ENCODE measurements at places on chromosomes 1 and 21.

DNA sequence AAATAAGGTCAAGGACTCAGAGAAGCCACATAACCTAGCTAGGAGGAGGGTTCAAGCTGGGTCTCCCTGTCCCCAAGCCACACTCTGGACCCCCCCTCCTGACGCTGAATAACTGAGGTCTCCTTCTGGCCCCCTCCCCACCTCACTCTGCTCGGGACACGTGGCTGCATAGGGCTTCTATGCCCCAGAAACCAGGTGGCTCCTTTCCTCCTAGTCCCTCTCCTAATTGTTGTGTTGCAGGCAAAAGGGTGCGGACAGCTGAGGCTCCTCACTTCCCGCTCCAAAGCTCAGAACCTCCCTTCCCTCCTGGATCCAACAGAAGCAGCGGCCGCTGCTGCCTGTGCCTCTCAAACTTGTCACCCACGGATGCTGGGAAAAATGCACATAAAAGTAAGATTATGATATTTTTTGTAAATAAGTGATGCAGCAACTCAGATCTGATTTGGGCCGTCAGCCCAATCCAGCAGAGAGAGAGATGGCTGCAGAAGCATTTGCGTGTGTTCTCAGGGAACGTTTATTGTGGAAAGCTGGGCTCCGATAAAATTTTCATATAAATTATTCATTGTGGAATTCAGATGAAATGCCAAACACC lies 40.8 kb upstream of the C1orf174 start:
- DNase-seq = no peak

DNA sequence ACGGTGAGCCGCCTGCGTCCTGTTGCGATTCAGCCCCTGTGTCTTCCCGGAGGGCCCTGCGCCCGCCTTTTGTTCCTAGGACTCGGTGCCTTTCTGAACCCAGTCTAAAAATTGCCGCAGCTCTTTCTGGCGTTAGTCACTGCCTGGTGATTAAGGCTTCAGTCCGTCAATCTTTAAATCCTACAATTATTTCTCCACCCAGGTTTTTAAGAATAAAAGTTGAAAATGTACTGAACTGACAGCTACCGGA lies 16.2 kb upstream of the PDXK start:
- no peak for DNase-seq

DNA sequence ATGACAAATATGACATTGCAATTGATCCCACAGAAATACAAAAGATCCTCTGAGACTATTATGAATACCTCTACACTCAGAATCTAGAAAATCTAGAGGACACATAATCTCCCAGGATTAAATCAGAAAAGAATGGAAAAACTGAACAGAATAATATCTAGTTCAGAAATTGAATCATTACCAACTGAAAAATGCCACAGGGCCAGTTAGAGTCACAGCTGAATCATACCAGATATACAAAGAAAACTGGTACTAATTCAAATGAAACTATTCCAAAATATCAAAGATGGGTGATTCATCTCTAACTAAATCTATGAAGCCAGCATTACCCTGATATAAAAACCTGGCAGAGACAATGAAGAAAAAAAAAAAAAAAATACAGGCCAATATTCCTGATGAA lies 149.3 kb downstream of the BRINP3 start:
- no peak for DNase-seq

DNA sequence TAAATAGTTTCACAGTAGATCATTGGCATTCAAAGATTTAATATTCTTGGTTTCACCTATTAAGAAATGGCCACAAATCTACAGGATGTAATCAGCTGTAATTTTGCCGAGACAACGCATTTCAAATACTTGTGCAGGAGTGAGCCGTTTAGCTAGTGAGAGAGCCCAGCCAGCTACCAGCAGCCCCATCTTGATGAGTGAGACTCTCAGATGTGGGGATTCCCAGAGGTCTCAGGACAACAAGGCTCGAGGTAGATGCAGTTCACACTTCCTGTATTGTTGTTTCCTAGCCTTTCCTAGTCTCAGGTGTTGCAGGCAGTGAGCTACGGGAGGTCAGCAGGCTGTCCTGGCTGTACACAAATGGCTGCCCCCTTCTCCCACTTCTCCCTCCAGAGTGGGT lies 108.6 kb downstream of the PBX1 start:
- no peak for DNase-seq

DNA sequence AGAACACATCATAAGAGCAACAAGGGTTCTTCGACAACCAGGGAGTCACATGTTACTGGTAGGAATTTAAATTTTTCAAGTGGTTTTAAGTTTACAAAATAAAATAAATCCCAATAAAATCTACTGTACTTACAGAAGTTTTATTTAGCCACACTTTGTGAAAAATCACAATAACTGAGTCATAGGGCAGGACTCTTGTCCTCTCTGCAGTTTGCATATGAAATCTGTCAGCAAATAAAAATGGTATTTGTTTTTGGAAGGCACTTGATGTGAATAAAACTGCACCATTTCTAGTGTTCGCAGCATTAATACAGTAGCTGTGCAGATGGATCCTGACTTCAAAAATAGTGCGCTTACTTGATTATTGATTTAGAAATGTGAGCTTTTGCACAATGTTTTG lies 150.4 kb downstream of the LBR start:
- DNase-seq = no peak

DNA sequence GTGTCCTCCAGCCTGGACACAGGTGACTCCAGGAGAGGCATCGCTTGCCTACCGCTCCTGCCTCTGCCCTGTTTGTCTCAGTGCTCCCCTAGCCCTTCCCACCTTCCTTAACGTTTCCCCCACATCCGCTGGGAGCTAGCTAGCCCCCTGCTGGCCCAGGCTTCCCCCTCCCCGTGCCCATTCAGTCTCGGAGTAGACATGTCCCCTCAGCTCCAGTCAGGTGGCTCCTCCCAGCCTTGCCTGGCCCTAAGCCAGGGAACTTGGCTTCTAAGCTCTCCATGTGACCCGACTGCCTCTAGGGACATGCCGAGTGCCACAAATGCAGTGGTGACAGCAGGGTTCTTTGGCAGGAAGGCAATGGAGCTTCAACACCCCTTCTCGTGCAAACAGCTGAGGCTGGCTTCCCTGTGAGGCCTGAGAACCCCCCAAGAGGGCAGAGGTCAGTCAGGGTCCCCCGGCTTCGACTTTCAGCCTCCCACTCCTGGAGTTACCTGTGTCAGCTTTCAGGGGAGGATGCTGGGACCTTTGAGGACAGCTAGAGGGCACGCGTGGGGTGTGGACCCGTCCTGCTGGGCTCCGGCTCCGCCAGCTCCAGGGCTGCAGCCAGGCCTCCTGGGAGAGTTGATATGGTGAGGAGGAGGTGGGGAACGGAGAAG lies 16.2 kb downstream of the DRAXIN start:
- no peak for DNase-seq

- no peak for DNase-seq
Measured at GRCh38 chr1:85502171-85502570, 37.2 kb upstream of the DDAH1 start.

- DNase-seq = no peak
Measured at GRCh38 chr1:48371598-48371997, 100.4 kb downstream of the SPATA6 start.

- no peak for DNase-seq
Measured at GRCh38 chr1:164720440-164721227, 161.7 kb downstream of the PBX1 start.

GRCh38 chr21:46183910-46184624 lies at the start of gene SPATC1L:
SPATC1L (minus strand) TSS chr21:46184459; CDS start chr21:46182816, 1,643 bp downstream.
- DNase-seq = no peak

DNA sequence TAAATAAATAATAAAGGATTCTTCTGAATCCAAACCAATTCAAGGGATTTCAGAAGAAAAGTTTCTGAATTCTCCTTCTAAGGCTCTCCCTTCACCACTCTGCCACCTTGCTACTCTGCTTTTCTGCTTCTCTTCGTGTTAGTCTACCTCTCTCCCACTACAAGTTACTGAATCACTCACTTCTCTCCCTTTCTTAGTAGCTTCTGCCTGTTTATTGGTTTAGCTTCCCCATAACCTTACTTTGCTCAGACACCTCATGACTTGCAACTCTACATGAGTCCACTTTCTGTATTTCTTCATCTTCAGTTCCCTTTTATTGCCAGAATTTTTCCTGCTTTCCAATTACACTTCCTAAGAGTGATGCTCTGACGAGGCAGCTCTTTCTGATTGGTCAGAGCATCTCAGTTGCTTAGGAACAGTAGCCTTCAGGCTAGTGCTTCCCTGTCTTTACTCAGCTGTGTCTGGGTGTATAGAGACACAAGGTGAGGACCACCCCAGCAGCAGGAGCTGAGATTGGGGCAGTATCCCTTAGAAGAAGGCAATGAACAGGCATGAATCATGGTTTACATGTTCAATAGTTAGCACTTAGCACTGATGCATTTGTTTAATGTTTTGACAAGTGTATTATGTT lies 144.6 kb downstream of the SLC30A10 start:
- DNase-seq = no peak

DNA sequence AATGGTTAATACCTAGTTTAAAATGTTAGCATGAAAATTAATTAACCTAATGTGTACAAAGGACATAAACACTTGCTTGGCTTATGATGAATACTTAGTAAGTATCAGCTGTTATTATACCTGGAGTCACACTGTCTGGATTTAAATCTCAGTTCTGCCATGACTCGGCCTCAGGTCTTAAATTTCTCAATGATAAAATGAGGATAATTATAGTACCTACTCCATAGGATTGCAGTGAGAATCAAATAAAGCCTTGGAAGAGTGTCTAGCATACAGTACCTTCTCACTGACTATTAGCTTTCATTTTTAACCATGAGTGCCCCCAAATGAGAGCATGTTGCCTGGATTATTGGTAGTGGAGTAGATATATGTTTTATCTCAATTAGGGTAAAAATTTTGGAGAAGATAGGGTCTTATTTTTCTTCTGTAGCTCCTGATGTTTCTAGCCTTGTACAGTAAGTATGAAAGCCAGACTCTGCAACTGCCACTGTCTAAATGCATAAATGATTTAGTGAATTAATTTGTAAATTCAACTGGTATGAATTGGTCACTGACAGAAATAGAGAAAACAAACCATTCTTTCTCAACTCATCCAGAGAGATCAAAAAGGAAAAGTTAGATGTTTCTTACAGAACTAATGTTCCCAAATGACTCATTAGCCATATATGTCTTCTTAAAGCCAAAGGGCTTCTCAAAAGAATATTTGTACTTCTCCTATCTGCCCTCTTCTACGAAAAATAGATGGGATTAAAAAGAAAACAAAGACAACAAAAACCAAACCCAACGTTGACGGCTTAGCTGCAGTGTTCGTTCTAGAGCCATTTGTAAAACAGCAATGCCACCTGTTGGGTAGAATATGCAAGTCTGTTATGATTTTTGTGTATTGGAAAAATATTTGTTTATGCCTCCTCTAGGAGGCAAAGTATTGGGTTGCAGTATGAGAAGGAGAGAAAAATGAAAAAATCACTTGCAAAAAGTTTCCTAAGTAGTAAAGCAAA lies 53.8 kb upstream of the MROH9 start:
- DNase-seq = no peak

- no peak for DNase-seq
Measured at GRCh38 chr1:82185084-82185483, 384.4 kb downstream of the ADGRL2 start.

- DNase-seq = no peak
Measured at GRCh38 chr1:227265891-227266290, 52.4 kb downstream of the CDC42BPA start.

DNA sequence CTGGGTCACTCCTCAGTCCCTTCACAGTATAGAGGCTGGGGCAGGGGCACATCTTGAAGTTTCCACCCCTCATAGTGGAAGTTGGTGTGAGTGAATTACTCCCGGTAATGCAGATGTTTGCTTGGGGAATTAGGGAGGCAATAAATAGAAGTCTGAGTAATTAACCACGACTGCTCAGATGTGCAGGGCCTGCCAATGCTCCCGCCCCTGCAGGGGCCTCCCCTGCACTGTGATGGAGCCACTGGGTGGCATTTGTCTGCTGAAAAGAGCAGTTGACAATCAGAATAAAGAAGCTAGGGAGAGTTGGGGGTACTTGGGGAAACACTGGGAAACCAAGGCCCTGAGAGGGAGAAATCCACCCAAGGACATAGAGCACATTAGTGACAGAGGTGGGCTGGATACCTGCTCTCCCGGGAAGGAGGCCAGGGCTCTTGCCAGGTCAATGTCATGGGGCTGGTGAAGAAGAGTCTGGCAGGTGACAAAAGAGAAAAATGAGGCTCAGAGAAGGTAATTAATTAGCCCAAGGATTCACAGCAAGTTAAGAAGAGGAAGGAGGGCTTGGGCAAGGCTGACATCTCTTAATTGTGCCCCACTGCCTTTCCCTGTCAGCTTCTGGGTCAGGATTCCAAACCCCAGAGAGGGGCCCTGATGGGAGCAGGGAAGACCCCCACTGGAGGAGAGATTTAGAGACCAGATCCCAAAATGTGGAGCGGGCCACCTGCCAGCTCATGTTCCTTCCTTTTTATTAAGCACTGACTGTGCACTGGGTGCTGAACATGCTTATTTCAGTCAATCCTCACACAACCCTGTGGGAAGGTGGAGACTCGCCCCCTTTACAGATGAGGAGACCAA lies 436.2 kb downstream of the MATN1 start:
- no peak for DNase-seq

DNA sequence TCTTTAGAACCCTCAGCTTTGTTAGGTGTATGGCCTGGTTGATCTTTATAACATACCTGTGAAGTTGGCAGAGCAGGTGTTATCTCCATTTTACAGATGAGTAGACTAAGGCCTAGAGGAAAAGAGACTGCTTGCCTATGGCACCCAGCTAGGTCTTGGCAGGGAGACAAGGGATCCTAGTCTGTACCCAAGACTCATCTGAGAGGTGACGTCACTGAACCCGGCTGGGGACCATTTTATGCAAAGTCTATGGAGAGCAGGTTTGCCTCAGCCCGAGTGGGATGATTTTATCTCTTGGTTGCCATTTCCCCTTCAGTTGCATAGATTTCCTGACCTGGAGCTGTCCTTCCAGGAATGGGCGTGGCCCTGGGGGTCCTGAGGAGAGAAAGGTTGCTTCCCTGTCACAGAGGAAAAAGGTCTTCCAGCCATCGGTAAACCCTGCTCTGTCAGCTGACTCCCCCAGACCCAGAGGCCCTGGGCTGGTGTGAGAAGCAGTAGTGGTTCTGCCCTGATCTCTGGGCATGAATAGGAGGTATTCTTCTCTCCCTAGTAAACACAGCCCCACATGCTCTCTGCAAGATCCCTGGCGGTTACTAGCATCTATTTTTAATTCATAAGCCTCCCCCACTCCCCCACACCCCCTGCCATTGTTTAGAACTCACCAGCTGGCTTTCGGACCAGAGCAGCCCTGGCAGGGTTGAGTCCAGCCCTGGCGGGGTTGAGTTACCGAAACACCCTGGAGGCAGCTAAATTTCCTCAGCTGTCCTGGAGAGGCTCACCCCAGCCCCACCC lies 19.6 kb downstream of the TMCC2 start:
- no peak for DNase-seq

DNA sequence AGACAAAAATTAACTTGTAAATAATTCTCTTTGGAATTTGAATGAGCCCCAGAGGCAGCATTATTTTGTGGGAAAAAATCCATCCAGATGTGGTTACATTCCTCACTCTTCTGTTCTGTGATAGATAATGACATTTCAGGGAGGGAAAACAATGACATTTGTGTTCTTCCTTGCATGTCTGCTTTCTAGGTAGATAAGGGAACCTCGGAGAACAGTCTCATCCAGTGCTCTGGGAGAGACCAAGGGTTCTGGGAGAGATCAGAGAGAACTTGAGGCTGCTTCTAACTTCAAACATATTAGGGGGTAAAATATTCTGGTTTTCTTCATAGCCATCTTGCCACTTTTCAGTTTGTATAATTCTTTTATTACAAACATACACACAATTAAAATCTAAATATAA lies 269.2 kb downstream of the NEGR1 start:
- no peak for DNase-seq

GRCh38 chr1:231724876-231725647 lies 98.5 kb downstream of the DISC1 start:
- peak; percentile 24 for DNase-seq

- DNase-seq = no peak
Measured at GRCh38 chr1:178166429-178167024, 72.6 kb downstream of the RASAL2 start.

- no peak for DNase-seq
Measured at GRCh38 chr1:11328444-11328843, 55.4 kb downstream of the UBIAD1 start.

Data from NCI-H1048 (cell line).